Activated CD8-positive, alpha-beta memory T cell treated with anti-CD3 and anti-CD28 coated beads for 48 hours (primary cell): ENCODE measurements at places on chromosomes 1 and 21.

DNA sequence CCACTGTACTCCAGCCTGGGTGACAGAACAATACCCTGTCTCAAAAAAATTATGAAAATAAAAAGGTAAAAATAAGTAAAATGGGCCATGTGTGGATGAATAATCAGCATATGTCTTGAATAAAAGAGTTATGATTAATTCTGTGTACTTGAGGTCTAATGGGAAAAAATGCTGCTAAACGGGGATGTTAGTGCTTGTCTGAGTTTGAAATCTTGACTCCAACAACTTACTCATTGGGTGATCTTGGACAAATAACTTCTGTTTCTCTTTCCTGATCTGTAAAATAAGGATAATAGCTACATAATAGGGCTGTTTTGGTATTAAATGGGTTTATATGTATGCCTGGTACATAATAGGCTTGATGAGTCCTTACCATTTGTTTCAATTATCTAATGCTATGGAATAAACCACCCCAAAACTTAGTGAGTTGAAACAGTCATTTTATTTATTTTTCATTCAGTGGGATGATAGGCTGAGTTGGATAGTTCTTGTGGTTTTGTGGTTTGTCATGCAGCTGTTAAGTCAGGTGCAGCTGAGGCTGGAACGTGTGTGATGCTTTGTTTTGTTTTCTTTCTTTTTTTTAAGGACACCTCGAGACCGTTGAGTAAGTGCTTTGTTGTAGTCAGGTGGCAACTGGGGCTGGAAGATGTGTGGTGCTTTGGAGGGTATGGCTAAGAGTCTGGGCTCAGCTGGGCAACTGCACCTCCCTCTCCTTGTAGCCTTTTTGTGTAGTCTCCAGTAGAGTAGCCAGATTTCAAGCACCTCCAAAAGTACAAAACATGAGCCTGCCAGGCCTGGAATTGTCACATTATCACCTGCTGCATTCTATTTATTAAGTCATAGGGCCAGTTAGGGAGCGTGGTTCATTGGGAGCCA is 4.9 kb downstream of the MDM4 start:
- no peak for DNase-seq

DNA sequence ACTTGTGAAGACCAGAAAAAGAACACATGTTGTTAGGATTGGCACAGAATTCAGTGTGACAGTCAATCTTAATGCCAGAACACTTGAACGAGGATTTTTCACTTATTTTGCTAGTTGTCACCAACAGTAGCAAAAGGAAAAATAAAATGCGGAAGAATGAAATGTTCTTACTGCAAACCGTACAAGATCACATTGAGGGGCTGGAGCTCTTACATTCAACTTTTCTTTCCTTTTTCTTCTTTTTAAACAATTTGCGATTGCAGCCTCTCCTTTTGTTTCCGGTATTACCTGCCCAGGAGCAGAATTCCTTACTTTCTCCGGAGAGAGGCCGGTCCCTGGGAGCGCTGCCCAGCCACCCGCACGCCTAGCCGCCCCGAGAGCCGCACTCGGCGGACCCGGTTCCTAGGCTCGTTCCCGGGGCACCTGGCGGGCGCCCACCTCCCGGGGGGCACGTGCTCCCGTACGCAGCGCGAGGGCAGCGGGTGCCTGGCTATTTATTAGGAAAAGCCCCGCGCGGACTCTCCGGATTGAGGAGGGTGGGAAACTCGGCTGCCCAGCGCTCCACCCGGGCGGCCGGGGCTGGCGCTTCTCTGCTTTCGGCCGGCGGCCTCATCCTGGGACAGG is 1.2 kb upstream of the CAMTA1 start:
- DNase-seq = no peak

DNA sequence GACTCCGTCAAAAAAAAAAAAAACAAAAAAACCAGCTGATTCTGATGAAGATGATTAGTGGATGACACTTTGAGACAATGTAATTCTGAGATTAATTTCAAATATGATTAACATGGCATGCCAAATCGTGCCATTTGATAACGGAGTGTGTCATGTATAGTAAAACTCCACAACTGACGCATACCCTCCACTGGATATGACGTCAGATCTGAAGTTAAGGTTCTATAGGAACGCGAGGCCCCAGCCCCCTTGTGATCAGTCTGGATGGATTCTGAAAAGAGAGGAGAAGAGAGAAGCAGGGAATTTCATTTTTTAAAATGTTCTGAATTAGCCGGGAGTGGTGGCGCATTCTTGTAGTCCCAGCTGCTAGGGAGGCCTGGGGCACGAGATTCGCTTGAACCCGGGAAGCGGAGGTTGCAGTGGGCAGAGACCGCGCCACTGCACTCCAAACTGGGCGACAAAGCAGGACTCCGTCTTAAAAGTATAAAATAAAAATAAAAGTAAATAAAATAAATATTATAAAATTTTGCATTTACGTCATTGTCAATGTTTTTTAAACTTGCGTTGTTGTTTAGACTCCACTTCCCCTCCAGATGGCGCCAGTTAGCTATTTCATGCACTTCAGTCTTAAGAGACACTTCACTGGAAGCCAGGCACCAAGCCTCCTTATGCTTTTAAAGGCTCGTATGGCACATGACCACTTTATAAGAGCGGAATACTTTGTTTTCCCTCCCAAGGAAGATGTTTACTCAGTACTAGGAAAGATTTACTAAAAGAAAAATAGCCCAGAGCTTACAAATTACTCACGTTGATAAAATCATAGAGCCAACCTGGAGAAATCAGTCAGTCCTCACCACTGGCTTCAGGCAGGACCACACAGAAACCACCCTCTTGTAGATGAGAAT is 65.5 kb downstream of the UBE2U start:
- no peak for DNase-seq

DNA sequence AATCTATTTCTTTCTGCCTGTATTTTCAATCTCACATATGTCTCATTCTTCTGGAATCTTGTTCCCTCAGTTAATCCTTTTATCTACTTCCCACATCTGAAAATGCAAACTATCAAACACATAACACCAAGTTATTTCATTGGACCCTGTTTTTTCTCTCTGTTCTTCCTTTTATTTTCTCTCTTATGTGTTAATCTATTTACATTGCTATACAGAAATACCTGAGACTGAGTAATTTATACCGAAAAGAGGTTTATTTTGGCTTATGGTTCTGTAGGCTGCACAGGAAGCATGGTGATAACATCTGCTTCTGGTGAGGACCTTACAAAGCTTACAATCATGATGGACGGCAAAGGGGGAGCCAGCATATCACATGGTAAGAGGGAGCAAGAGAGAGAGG is 247.6 kb downstream of the TGFB2 start:
- no peak for DNase-seq

DNA sequence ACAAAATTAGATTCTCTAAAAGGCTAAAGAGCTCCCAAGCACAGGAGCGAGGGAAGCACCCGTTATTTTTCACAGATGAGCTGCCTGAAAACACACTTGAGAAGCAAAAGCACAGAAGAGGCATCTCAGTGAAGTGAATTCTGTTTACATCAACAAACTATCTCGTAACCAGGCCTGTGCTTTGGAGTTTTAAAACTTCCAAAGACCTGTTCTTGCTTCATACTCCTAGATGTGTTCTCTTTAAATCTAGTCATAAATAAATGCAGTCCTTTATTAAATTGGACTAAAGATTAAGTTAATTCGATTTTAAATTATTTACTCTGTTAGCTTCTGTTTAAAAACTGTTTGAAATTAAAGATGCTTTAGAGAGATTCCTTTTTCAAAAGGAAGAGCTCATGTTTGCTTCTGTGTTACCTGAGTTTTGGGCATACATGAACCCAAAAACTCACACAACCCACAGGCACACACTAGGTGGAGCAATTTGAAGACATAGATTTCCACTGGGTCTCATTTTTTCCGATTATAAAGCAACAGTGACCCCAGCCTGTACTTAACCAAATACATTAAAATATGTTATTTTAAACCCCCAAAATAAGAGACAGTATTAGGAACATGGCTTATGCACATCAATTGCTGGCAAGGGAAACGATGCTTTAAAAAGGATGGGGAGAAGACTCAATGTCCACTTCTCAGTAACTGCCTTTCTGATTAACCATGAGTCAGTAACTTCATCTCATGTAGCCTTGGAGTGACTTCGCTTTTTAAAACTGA is 648.2 kb downstream of the SMYD3 start:
- DNase-seq = no peak

GRCh38 chr1:14602136-14602535 is 3.7 kb downstream of the KAZN start:
- no peak for DNase-seq

DNA sequence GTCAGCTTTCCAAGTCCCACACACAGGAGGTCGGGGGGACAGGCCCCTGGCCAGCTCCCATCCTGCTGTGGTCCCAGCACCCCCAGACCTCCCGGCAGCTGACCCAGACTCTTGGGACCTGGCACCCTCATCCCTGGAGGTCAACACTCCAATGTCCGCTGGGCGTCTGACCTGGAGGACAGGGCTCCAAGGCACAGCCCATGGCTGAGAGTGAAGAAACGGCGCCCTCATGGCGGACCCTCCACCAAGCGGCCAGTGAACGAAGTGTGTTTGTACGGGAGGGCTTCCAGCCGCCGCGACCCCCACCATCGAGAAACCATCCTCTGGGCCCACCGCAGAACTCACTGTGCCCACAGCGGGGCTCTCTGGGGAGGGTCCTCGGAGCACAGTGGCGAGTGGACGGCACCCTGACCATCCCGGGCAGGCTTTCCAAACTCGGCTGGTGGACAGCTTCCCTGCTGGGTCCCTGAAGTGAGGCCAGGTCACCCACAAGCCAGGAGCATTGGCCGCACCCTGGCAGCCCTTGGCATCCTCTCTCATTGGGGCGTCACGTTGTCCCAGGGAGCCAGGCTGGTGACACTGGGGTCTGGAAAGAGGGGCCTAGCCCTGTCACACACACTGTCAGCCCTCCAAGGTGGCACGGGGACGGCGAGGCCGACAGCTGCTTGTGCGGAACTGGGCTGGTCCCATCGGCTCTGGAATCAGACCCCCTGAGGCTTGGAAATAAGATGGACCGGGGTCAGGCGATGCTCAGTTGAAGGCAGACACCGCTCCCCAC is 47.8 kb upstream of the COL6A2 start:
- DNase-seq = no peak

DNA sequence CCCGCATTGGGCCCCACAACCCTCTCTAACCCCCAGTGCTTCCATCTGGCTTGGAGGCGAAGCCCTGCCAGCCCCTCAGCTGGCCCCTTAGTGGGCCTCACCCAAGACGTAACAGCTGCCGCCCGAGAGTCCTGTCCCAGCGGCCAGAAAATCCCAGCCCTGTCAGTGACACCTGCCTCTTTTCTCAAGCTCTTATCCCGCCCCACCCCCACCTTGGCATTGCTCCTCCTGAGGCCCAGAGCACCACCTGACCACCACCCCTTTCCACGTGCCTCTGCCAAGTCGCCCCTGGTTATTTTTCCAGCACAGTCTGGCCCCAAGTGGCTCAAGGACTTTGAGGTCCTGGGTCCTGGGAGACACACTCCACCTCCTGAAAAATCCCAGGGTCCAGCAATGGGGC is 5.9 kb upstream of the CTRC start:
- DNase-seq = no peak

GRCh38 chr21:34187935-34188334 is 114.6 kb downstream of the MRPS6 start:
- no peak for DNase-seq

DNA sequence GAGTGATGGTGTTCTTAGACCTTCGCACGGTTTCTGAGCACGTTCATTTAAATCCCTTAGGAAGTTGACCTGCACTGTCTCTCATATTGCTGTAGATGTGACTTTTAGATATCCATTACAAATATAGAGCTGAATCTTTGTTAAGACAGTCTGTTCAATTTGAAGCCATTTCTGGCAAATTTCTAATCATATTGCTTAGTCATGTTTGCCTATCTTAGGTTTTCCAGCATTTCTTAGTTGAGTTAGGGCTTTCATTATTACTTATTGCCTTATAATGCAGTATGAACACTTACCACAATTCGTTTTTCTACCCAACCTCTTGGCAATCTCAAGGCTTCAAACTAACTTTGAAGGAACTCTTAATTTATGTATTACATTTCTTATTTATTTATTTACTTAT is 78.5 kb upstream of the PGD start:
- DNase-seq = no peak

GRCh38 chr1:47834326-47834725 is 162.9 kb downstream of the TRABD2B start:
- DNase-seq = no peak

- DNase-seq = no peak
Measured at GRCh38 chr1:79104617-79105016, 98.1 kb upstream of the ADGRL4 start.

- DNase-seq = no peak
Measured at GRCh38 chr1:95094923-95095322, 22.2 kb upstream of the ALG14 start.

DNA sequence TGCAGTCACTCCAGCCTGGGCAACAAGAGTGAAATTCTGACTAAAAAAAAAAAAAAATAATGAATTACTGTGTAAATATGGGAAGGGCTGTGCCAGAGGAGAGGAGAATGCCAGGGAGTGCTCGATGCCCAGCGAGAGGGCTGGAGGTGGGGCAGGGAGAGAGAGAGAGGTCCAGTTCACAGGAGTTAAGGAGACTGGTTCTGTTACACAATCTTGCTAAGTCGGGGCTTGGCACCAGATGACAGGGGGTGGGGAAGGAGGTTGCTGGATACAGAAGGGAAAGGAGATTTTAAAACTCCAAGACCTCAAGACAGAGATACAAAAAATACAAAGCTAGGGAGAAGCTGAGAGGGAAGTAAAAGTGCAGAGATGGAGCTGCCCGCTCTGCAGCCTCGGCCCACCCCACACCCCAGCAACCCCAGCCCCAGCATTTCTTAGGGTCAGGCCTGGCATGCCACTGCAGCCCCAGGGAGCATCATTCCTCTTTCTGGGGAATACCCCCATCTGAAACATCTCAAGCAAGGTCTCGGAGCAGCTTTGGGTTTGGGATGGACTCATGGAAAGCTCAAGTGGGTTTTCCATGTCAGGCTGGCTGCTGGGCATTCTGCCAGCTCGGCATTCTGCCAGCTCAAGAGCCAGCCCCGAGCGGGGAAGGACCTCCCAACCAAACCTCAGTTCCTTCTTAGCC is 991 bp downstream of the SELENBP1 start:
- no peak for DNase-seq
